SW 1271 (cell line): ENCODE measurements at places on chromosomes 5 and 9.

DNA sequence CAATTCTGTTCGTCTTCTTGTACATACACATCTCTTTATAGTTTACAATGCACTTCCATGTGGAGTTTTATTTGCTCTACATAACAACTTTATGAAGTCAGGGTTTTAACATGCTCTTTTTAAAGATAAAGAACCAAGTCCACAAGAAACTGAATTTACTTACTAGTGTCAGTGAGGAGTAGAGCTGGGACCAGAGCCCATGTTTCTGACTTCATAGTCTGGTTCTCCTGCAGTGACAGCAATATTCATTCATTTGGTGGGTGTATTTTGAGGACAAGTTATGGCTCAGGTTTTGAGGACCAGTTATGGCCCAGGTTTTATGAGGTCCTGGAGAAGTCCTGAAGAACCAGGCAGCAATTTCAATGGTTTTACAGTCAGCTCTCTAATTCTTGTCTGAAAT is 481.9 kb upstream of the TNC start:
- no peak for DNase-seq

GRCh38 chr5:143182901-143183820 is 220.3 kb downstream of the NR3C1 start:
- DNase-seq = no peak

DNA sequence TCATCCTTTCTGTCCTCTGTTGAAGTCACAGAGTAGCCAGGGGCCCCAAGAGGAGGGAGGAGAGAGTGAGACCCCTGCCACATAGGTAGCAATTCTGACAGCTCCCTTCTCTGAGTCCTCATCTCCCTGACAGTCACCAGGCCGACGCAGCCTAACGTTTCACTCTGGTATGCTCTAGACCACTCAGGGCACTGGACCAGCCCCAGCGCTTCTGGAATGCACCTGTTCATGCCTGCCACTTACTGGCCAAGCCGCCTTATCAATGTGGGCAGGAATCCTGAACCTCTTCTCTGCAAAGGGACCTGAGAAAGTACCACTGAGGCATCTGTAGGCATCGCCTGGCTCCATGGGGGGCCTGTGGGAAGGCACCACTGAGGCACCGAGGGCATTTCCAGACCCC is 50.2 kb downstream of the SECISBP2 start:
- DNase-seq = no peak

- DNase-seq = no peak
Measured at GRCh38 chr5:154293219-154293618, 102.7 kb downstream of the GALNT10 start.

GRCh38 chr5:98977723-98978122 is 48.9 kb upstream of the CHD1 start:
- DNase-seq = no peak
